ENCODE measurements at places on chromosomes 3 and 15.

DNA sequence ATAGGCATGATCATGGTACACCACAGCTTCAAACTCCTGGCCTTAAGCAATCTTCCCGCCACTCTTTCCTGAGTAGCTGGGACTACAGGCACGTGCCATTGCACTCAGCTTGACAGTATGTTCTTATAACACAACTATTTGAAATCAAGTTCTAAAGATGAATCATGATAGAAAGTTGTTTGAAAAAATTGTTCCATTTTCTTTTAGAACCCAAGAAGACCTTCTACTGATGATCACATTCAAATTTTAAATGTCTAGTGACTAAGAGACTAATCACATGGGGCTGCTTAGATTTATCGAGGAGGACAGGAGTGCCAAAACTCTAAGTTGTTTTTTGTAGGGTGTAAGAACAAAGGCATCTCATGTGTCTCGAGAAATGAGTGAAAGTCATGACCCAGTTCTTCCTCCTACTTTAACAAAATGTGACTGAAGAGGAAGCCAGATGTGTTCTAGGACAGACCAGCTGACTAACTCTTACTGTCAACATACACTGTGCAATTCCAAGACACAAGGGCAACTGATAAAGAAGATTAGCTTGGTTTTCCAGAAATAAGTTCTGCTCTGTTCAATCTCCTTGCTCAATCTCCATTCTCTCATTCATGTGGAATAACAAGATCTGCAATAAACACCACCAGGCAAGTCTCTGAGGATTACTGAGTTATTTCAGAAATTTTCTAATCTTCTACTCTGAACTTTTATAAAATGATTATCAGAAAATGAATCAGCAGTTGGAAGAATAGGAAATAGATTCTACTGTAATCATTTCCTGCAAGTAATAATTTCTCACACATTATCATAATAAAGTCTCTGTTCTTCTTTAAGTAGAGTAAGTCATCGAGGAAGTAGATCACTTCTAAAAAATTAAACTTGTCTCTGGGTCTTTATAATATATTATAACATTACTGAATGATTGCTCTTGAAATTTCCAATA, 122.6 kb upstream of the CCNL1 start:
- DNase-seq: no peak

GRCh38 chr15:50979041-50979440, 70.6 kb downstream of the AP4E1 start:
- DNase-seq: peak; percentile 5

DNA sequence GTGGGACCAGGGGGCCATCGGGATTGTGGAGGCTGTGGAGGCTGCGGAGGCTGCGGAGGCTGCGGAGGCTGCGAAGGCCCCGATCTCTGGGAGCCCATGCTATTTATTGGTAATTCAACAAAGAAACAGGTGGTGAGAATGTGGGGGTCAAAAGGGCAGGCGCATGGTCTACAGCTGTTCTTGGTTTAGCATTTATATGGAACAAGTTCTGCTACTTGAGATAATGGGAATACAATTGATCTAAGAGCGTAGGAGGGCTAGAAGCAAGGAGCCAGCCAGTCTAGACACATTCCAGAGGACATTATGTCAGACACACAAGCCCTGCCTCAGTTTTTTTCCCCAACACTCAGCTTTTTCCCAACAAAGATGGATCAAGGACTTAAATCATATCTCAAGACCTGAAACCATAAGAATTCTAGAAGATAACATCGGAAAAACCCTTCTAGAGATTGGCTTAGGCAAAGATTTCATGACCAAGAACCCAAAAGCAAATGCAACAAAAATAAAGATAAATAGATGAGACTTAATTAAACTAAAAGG, 20.1 kb downstream of the C3orf80 start:
- DNase-seq: no peak

DNA sequence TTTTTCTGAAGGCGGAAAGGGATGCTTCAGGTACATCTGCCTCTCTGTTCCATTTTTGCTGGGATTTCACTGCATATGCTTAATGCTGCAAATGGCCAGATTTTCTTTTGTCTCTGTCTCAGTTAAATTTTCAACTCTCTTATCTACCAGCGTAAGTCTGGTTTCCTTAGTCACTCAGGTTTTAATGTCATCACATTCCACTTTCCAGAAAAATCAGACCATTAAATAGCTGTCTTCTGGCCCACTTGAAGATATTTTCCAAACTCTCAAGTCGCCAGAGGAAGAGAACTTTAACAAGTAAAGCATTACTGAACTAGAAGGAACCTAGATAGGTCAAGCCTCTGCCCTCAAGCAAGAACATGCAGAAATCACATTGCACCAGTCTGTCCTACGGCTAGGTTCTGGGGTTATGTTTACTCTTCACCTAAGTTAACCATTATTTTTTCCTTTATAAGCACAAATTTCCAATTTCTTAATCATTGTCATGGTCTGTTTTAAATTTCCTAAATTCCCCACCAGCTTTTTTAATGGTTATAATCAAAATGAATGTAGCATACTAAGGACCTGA, 26.5 kb downstream of the AVEN start:
- DNase-seq: no peak

DNA sequence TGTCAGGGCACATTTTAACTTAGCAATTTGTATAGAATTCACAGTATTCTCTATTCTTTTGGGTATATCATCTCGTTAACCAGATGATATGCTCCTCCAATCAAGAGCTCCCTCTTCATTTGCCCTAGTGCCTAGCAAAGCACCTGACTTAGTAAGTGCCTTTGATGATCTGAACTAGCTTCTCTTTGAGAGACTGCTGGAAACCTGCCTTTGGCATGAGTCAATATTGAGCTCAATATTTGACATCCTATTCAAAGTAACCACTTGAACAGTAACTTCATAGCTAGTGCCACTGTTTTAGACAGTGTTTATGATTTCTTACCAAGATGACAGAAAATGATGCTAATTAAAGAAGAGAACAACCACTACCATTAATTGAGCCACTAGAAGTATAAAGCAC, 696.3 kb upstream of the UBE2E2 start:
- DNase-seq: no peak

- DNase-seq: no peak
These were observed 42.9 kb downstream of the UACA start for GRCh38 chr15:70720228-70721016.

- no peak for DNase-seq
These were observed 23.9 kb upstream of the AADACL2 start for GRCh38 chr3:151709847-151710246.

DNA sequence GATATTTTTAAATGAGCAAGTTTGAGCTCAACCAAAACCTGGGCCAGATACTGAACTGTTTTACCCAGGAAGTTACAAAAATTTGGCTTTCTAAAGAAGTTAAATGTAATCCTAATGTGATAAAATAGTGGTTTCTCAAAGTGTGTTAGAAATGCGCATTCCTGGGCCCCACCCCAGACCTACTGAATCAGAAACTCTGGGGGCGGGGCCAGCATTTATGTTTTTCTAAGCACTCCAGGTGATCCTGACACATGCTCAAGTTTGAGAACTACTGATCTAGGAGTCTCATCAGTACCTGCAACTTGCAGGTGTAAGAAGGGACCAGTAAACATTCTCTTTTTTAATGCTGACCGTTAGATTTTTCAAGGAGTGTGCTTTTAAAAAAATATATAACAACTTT, 190.6 kb downstream of the VPS13C start:
- DNase-seq: no peak

GRCh38 chr3:43005253-43005652, 26.1 kb downstream of the GASK1A start:
- no peak for DNase-seq

DNA sequence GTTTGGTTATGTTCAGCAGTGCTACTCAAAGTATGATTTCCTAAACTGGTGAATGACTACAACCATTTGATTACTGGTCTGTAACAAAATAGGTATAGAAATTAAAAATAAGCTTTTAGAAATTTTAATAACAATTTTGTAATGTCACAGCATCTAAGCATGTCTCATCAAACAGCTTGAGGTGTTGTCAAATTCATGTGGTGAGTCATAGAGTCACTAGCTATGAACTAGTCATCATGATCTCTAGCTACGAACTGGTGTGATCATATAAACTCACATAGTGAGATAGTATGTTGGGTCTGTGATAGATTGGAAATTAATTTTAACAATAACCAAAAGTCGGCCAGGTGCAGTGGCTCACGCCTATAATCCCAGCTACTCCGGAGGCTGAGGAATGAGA, 213.9 kb upstream of the RBMS3 start:
- no peak for DNase-seq

- no peak for DNase-seq
These were observed 36.6 kb downstream of the PSTPIP1 start for GRCh38 chr15:77031376-77032050.

- no peak for DNase-seq
These were observed 82.7 kb upstream of the TCF12 start for GRCh38 chr15:56835718-56836171.

GRCh38 chr3:140441006-140441405, 236.9 kb upstream of the TRIM42 start:
- no peak for DNase-seq

DNA sequence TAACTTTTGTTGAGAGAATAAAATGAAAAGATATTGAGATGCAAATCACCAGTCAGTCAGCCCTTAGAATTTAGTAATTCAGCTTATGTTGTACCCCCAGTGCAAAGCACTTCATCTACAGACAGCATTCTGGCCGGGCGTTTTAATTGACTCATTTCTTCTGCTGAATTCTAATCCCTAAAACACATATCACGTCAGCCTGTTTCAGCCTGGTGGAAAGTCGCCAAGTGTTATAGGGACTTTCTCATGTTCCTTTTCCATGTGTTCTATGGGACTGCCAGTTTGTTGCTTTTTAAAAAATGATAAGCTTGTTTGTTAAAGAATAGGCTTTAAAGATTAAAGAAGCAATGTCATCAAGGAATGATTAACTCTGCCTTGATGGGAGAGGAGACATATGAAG, 169.7 kb upstream of the BFSP2 start:
- DNase-seq: no peak

GRCh38 chr3:65385805-65386204, 652.9 kb downstream of the MAGI1 start:
- no peak for DNase-seq

GRCh38 chr15:85482894-85483293, 102.5 kb downstream of the AKAP13 start:
- DNase-seq: no peak

DNA sequence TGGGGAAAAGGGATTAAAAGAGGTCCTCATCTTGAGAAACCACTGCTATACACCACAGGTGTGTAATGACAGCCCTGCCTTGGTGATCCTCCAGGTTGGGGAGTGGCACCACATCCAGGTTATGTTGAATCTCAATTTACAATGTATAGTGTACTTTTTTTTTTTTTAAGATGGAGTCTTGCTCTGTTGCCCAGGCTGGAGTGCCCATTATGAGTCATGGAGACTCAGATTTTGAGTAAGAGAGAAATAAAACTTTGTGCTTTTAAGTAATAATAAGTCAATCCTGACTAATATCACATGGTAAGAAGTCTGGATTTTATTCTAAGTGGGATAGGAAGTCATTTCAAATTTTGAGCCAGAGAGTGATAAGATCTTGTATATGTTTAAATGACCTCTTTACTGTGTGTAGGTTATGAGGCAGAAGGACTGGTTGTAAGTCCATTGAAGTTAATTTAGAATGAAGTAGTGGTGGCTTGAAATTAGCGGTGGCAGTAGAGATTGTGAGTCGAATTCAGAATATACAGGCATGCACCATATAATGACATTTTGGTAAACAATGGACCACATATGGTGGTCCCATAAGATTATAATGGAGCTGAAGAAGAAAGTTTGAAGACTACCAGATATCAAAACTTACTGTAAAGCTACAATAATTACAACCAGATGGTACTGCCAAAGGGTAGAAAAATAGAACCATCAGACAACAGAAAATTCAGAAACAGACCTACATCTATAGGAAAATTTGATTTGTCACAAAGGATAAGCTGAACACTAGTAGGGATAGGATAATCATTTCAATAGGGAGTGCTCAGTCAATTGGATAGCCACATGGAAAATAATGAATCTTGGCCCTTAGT, 20.7 kb downstream of the POPDC2 start:
- DNase-seq: peak; percentile 28

GRCh38 chr15:100633763-100634075, 31.3 kb downstream of the ASB7 start:
- DNase-seq: no peak

DNA sequence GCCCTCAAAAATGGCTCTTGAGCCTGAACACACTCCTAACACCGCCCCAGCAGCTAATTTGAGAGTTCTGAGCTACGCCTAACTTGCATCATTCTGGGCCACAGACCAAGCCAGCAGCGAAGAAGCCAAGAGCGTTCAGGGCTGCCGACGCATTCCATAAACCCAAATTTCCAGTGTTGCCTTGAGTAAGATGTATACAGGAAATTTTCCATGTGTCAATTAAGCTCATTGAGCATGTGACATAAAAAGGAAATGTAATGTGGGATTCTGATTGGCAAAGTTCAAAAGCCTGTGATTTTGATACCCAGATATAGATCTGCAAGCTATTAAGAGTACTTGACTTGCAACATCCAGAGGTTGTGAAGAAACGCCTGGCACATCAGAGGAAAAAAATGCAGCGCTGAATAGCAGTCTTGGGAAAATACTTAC, 148.6 kb upstream of the NR2F2 start:
- no peak for DNase-seq

DNA sequence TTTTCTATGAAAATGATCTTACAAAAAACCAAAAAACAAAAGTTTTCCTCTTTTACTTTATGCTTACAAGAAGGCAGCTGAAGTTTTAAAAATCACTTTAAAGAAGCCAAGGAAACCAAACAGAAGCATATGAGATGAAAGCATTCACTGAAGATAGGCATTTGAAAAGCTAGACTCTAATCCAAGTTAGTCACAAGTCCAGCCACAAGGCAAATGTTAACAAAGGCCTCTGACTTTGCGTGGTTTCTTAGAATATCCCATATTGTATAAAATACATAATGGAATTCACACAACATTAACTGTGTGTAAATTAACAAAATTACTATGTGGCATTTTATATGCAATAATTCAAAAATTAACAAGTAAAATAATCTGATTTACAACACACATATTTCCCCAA, 17.7 kb downstream of the MRPL3 start:
- DNase-seq: no peak
